Neuronal stem cell (in vitro differentiated cells): ENCODE measurements at places on chromosomes 16 and 17.

DNA sequence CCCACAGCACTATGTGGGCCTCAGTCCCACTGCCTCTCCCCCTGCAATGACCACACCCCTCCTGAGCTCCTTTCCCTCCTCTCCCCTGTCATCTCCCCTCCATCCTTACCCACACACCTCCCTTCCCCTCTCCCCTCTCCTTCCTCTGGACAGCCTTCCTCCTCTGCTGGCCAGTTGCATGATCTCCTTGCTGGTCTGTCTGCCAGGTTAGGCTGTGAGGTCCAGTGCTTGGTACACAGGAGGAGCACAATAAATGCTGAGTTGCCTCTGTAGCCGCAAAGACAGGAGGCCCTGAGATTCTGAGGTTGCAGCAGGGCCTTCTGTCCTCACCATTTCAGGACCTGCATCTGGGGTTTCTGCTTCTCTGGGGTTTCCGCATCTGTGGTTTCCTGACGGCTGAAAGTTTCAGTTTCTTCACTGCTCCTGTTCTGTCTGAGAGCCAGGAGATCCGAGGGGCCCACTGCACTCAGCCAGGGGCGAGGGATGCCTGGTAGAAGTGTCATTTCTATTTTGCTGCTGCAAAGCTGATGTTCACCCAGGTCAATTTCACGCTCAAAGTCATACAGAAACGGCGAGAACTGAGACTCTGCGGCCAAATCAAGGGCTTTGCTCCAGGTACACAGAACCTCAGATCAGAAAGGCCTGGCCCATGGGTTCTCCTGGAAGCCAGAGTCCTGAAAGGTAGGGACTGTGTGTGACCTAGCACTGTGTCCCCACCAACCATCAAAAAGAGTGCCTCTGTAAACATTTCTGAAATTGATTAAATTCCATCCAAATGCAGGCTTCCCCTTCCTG, 4.6 kb upstream of the SLC12A3 start:
- no peak for DNase-seq

GRCh38 chr17:29344201-29344856, 45.8 kb upstream of the TAOK1 start:
- DNase-seq: no peak

DNA sequence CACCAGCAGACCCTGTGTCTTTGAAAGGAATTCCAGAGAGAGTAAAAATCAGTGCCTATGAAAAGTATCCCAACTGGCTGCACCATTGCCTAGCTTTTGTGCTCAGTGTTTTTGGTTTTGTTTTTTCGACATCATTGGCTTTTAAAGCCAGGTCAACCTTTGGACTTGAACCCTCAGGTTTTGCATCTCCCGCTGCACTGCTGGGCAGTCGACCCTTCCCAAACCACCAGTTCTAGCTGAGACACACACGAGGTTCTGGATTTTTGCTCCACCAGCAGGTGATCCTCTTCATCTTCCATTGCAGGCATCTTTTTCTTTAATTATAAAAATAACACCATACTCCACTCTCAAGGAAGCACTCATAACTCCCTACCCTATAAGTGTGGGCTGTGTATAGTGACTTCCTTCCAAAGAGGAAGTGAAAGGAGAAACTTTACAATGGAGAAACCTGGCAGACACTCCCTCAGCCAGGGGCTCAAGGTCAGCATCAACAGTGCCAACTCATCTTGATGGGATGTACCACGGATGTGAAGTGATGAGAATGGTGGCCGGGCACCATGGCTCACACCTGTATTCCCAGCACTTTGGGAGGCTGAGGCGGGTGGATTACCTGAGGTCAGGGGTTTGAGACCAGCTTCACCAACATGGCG, 57.8 kb downstream of the BMERB1 start:
- no peak for DNase-seq

- no peak for DNase-seq
Observed at GRCh38 chr17:46097497-46097896, 95.7 kb downstream of the KANSL1 start.

- no peak for DNase-seq
Observed at GRCh38 chr17:28871056-28871579, 16.3 kb downstream of the ERAL1 start.

GRCh38 chr16:79439901-79440300, 160.6 kb downstream of the MAF start:
- DNase-seq: no peak

DNA sequence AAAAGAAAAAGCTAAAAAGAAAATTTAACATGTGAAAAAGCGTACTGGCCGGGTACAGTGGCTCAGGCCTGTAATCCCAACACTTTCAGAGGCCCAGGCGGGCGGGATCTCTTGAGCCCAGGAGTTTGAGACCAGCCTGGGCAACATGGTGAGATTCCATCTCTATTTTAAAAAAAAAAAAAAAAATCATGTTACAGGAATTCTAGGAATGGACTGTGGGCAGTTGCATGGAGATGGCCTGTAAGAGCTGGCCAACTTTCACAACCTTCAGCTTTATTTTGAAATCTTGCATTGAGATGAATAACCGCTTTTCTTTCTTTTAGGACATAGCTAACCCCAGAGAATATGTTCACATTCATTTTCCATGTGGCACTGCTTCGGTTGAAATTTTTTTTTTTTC, 8.2 kb upstream of the CIAO3 start:
- no peak for DNase-seq

DNA sequence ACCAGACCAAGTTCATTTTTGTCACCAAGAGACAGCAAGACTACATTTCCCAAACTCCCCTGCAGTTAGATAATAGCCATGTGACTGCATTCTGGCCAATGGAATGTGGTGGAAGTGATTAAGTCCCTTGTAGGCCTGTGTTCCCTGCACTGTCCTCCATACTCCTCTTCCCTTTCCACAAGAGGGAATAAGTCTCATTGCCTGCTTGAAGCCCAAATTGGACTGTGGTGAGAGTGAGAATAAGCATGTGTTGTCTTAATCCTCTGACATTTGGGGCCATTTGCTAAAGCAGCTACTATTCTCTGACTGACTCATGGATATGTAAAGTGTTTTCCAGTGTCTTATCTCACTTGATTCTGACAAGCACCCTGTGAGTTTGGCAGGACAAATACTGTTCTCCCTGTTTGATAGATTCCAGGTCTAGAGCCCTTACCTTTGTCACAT, 20.7 kb downstream of the PIK3R6 start:
- DNase-seq: peak; percentile 27

- DNase-seq: no peak
Observed at GRCh38 chr16:12340151-12340733, 363.7 kb downstream of the SNX29 start.
